ENCODE measurements at places on chromosomes 13 and 19.

DNA sequence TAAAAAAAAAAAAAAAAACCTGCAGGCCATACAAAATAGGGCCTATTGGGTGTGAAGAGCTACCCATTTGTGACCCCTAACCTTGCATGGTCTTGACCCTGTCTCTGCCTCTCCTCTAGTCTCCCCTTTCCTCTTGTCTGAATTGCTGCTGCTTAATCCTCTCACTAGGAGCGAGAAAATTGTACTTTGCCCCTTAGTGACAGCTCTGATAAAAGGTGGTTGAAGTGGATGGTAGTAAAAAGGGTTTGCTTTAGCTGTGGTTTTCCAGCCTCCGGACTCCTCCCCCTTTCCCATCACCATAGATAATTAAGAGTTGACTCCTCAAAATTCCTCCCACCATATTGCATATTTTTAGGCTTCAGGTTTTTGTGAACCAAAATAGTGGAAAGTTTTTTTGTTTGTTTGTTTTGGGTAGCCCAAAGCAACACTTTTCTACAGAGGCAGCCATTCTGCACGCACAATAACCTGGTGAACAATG is 23.5 kb downstream of the ACTN4 start:
- DNase-seq = no peak

DNA sequence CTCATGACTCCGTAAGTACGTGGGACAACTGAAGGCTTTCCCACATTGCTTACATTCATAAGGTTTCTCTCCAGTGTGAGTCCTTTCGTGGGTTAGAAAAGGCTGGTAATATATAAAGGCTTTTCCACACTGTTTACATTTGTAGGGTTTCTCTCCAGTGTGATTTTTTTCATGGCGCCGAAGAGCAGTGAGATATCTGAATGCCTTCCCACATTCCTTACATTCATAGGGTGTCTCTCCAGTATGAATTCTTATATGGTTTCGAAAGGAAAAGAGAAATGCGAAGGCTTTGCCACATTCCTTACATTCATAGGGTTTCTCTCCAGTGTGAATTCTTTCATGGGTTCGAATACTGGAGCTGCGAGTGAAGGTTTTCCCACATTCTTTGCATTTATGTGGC is 29.5 kb downstream of the ZNF490 start:
- no peak for DNase-seq

DNA sequence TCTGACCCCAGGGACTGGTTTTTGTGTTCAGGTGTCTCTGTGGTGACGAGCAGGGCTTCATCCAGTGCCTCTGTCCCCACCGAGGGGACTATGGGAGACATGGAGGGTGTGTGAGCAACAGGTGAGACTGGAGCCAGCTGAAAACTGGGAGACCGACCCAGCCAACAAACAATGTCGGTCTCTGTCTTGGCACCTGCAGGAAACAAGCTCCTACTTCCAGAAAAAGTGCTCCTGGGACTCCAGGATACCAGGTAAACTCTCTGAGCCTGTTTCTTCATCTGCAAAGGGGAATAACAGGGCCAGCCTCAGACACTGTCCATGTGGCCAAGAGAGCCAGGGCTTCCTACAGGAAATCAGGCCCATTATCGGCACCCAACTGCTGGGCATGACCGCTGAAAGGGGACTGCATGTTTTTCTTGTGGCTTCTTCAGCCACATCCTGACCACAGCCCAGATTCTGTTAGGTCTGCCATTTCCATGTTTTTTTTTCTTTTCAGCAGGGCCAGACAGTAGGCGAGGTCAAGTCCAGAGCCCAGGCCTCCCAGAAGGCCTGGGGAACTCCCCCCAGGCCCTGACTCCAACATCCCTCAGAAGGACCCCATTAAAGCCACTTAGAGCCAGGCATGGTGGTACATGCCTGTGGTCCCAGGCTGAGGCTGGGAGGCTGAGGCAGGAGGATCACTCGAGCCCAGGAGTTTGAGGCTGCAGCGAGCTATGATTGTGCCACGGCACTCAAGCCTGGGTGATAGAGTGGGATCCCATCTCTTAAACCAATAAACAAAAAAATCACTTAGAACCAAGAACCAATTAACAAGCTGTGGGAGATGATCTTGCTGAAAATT is 836 bp upstream of the BST2 start:
- DNase-seq = no peak

DNA sequence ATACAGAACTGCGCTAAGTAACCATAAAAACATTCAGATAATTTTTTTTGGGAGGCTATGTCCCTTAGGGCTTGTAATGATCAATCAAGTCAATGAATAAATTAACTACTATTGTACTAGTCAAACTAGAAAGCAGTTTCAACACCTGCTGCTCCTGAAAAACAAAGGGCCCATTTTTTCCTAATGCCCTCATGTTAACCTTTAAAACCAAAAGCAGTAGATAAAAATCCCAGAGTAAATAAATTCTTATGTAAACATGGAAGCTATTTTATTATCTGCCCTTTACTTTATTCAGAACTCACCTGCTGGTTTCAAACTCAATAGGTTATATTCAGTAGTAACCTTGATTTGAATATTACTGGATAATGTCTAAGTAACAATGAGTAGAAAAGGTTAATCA is 159.5 kb upstream of the STARD13 start:
- no peak for DNase-seq

GRCh38 chr13:106450991-106451390 is 84.5 kb downstream of the EFNB2 start:
- no peak for DNase-seq

DNA sequence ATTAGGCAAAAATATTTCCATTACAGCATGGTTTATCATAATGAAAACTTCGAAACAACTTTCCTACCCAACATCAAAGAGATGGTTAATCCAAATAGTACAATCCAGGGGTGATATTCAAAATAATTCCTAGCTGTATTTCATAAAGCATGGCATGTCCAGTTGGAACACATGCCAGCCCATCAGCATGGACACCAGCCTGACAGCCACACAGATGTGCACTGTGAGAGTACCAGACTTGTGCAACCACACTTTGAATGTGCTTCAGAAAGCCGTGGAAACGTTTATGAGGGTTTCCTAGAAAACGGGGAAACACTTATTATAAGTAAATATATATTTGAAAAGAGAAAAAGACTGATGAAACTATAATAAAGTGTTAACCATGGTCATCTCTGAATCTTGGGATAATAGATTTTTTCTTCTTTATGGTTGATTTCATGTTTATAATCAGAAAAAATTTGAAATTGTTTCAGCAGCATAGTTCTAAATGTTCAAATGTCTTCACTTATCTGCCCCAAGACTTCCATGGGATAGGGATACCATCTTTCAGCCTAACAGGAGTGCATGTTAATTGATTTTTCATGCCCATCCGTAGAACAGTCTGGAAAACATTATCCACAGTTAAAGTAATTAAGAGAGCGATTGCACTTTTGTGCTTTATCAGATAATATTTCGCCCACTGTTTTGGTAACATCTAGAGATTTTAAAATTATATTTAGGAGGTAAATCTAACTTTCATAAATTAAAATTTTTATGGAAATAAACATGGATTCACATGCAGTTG is 242.6 kb upstream of the IRS2 start:
- no peak for DNase-seq

GRCh38 chr19:31448221-31448657 is 99.0 kb upstream of the TSHZ3 start:
- DNase-seq = no peak

- DNase-seq = no peak
Observed at GRCh38 chr19:18999016-18999758, 34.1 kb downstream of the SUGP2 start.

DNA sequence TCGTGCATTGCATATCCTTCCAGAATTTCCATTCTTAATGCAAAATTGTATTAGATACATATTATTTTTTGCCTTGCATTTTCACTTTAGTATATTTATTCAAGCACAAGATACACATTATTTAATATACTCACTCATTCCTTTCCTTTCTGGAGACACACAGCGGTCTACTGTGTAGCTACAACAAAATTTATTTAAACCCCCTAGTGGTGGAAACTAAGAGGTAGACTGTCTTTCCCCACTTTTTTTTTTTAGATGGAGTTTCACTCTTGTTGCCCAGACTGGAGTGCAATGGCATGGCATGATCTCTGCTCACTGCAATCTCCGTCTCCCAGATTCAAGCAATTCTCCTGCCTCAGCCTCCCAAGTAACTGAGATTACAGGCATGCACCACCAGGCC is 2040.3 kb upstream of the PCDH20 start:
- no peak for DNase-seq

DNA sequence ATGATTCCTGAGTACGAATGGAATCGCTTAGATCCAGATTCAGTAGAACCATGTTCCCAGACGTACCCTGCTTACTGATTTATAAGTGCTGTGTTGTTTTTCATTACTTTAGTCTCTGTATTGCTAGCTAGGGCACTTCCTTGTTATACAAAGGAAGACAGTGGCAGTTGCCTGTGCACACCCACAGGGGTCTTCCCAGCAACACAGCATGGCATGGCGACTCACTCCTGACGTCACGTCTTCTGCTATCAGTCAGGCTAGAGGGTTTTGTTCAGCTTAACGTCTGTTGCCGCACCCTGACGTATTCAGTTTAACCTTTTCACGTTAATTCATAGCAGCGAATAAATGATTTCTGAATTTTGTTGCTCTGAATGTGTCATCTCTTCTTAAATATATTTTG is 295.1 kb downstream of the MYO16 start:
- DNase-seq = no peak

DNA sequence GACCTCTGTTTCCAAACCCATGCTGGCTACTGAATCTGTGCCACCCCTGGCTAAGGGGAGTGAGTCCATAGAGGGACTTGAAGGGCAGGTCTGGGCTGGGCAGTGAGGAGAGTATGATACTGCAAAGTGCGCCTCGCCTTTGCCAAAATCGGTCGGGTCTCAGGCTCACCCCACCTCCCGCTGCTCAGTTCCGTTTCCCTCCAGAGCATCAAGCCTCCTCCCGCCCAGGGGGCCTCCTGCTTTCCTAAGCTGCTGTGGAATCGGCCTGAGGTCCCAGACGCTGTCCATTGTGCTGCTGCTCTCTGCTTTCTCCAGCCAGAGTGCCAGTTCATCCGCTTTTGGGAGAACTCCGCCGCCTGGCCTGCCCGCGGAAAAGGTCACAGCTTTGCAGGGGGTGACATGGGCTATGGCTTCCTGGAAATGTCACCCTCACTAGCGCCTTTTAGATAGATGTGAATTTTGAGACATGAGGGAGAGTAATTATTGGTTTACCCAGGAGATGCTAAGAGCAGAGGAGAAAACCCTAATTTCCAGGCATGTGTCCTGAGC is 1418.4 kb downstream of the UQCRFS1 start:
- DNase-seq = peak; percentile 22

DNA sequence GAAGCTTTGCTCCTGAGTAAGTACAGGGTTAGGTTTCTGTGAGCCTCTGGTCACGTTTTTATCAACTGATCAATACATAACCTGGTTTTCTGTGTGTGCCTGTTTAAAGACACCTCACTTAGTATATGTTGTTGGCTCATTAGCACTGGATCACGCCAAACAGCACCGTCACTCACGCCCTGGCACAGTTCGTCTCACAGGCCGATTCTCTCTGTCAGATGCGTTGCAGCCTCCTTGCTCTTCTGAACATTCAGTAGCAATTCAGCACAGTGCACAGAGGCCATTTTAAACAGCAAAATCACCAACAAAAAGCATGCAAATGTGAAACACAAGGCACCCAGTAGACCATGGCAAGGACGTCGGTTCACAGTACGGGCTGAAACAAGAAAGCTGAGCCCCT is 288.5 kb downstream of the IRS2 start:
- DNase-seq = no peak

GRCh38 chr13:38767506-38768265 is 80.8 kb downstream of the FREM2 start:
- no peak for DNase-seq

GRCh38 chr13:63463782-63464610 is 2048.3 kb upstream of the PCDH20 start:
- DNase-seq = no peak

GRCh38 chr13:36369268-36370107 is 23.3 kb upstream of the SPART start:
- DNase-seq = no peak

DNA sequence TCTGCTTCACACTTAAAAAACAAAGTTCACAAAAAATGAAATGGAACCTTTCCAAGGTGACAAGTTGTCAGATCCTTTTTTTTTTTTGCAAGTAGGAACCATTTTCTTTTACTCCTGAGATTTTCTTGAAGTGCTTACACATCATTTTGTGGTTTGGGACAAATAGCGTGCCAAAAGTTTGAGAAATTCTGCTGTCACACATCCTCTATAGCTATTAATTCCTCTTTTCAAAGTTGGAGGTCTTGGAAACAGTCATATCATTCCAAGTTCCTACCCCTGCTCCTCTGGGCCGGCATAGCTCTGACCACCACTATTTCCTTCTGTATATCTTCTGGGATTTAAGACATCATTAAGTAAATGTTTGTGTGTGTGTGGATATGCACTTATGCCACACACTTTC is 421.6 kb upstream of the SLC10A2 start:
- DNase-seq = no peak

- no peak for DNase-seq
Observed at GRCh38 chr19:35642798-35643254, 1.3 kb downstream of the ETV2 start.

- no peak for DNase-seq
Observed at GRCh38 chr19:2783781-2784145, 690 bp upstream of the SGTA start.

DNA sequence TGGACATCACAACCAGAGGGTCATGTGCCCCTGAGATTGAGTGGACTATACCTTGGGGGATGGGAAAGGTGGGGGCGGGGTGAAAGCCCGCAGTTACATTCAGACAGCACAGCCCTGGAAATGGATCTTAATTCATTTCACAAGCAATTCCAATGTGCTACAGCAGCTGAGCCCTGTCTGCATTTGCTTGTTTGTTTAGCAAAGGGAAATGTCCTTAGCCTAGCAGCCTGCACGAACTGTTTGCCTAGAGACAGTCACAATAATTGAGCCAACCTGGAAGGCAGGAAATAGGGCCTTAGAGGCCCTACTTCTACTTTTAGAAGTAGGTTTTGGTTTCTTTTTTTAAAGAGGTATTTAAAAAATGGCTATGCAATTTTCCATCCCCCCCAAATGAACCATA is 177.3 kb upstream of the KL start:
- no peak for DNase-seq

GRCh38 chr19:10288662-10289166 is 1.0 kb upstream of the ICAM5 start:
- DNase-seq = peak; percentile 48

DNA sequence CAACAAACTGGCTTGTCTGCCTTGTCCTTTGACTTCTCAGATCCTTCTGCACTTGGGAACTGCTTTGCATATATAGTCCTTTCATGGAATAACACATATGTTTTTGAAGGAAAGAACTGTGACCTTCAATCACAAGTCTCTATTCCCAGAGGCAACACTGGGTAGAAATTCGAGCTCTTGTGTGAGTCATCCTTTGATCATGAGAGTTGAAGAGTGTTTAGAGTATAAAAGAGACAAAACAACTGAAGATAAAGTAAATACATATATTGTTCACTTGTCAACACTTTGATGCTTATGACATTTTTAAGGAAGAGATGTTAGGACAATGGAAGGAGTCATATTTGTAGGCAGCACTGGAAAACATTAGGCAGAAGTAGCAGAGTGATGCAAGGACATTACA is 5.2 kb upstream of the OR7A5 start:
- DNase-seq = no peak

Data from activated CD8-positive, alpha-beta memory T cell treated with anti-CD3 and anti-CD28 coated beads, Interleukin-2, amount 50 U/mL, for 4 hours (primary cell).